ENCODE measurements at places on chromosomes 2 and 18. TPM values are rescaled to one million over a fixed set of nuclear protein-coding genes. Genes with fewer than 3 reads are reported as not detected.

The CHN1 gene
- total RNA-seq = 2.3 TPM

The ERBB4 gene
- total RNA-seq = not detected

The PSMD14 gene
- 2.9 TPM for total RNA-seq

The CTAGE1 gene
- not detected for total RNA-seq

The PCARE gene
- total RNA-seq = not detected

The CD8B gene
- total RNA-seq = not detected

The STAM2 gene
- 53.0 TPM for total RNA-seq

The MYOM1 gene
- 12.3 TPM for total RNA-seq

The BZW1 gene
- total RNA-seq = 100 TPM

DNA sequence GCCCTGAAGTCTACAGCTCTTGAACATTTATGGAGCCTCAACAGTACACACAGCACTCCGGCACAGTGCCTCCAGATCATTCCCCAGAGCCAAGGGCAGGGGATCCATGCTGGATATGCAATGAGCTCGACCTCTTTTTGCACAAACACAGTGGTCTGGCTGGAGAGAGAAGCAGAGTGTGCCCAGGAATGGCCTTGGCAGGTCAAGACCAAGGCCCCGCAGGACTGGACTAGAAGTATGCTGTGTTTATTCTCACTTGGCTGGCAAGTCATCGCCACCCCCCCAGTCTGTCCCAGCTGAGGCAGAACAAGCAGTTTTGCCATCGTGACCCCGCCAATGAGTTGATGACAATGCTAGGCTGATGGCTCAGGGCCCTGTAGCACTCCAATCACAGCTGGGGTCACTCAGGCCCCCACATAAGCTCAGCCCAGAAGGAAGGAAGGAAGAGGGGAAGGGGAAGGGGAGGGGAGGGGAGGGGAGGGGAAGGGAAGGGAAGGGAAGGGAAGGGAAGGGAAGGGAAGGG lies 212.1 kb downstream of the TTC32 start:
- DNase-seq = no peak

DNA sequence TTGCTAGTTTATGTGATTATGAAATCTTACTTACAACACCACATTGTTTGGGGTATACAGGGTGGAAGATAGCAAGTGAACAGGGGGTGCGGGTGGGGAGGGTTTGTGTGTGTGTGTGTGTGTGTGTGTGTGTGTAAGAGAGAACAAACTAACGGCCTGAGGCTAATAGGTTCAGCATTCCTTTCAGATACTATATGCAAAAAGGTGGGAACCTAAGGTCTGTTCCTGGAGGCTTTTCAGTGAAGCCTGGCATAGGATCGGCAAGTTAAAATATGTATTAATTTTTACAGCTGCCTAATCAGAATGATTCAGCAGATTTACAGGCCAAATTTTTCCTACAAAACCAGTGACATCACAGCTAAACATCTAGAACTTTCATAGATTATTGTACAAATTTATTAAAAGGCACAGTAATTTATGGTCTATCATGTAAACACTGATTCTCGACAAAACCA lies 7.6 kb upstream of the SPDYA start:
- no peak for DNase-seq

GRCh38 chr18:50709193-50709592 lies 110.6 kb downstream of the MRO start:
- no peak for DNase-seq

- no peak for DNase-seq
These were observed 70.7 kb downstream of the PAX3 start for GRCh38 chr2:222228054-222228453.

DNA sequence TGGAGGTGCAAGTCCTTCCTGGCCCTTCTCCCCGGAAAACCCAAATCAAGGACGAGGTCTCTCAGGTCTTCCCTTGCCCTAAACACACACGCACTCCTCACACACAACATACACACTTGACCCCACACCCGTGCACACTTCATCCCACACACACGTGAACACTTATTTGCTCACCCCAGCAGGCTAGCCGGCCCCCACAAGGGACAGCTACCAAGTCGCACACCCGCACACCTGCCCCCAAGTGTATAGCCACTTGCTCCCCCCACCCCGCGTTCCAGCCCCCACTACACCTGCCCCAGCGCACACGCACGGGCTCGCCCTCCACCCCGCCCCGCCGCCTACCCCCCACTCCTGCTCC lies 359 bp downstream of the TGFBRAP1 start:
- no peak for DNase-seq

GRCh38 chr18:51371929-51372328 lies 174.4 kb upstream of the MEX3C start:
- no peak for DNase-seq

DNA sequence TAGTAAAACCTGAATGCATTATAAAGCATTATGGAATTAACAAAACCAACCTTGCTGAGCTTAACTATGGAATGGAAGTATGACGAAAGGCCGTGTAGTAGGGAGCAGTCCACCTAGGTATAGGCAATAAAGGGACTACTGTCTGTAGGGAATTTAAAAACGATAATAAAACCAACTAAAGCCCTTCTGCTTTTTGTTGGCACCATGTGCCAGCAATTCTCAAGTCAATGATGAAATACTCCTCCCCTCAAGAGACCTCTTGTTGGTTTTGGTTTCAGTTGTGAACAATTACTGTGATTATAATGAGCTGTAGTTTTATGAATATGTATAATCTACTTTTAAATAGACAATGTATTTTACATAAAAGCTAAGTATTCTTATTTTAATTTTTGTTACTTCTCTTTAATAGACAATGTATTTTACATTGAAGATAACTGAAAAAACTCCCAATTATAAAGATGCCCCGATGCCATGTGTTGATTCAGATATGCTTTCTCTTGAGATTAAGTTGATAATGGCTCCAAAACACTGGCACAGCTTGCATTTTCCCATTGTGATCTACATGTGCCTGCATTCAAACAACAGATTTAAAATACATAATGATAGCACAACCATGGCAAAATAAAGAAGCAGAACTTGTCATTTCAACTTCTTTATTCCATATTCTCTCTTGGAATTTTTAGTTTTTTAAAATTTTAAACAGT lies 55.5 kb upstream of the ZDBF2 start:
- no peak for DNase-seq

GRCh38 chr2:54755641-54756326 lies 32.3 kb downstream of the EML6 start:
- no peak for DNase-seq

- DNase-seq = no peak
These were observed 6.6 kb downstream of the CNNM4 start for GRCh38 chr2:96767135-96767871.

DNA sequence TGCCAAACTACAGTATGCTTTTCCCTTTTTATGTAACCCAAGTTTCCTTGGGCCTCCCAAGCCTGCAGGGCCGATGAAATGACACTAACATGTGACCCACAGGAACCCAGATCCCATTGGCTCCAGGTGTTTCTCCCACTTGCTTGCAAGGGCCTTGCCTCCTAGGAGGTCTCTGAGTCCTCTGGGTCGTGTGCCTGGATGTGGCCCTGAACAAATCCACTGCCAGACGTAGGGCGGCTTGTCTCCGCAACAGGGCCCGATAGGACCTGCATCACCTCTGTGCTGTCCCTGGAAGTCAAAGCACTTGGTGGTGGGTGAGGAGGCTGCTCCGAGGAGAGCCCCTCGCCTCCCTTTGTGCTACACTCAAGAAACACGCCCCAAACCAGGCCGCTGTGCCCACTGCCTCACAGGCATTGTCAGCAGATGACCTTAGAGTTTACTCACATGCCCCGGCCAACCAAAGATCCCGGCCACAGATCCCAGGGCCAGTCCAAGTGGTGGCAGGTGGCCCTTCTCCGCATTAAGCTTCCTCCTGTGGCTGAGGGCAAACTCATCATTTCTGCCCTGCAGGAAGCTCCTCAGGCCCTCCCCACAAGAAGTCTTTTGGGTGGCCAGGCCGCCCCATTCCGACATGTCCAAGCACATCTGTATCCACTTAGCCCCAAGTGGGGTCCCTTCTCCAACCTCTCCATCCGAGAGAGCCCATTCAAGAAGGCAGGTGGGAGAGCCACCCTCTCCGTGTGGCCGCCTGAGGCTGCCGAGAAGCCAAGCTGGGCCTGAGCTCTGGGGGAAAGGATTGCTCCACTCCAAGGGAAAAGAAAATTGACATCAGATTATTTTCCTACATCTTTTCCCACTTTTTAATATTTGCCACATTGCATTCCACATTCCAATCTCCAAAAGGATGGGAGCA lies 76.7 kb downstream of the GFPT1 start:
- DNase-seq = no peak
